CD8-positive, alpha-beta T cell (primary cell): ENCODE measurements at places on chromosomes 4 and X. TPM values are rescaled to one million over a fixed set of nuclear protein-coding genes. Genes with fewer than 3 reads are reported as not detected.

The BEND2 gene
- total RNA-seq: not detected

The HSFX2 gene
- total RNA-seq: not detected

The PGAM4 gene
- not detected for total RNA-seq

The ZMAT1 gene
- total RNA-seq: 15.7 TPM

The NR3C2 gene
- total RNA-seq: 32.4 TPM

The ALPK1 gene
- 7.0 TPM for total RNA-seq

The PABPC1L2B gene
- total RNA-seq: not detected

The MAPK10 gene
- not detected for total RNA-seq
